ENCODE measurements at places on chromosomes 6 and 20.

GRCh38 chr6:148658681-148659430, 88.0 kb upstream of the UST start:
- no peak for DNase-seq

DNA sequence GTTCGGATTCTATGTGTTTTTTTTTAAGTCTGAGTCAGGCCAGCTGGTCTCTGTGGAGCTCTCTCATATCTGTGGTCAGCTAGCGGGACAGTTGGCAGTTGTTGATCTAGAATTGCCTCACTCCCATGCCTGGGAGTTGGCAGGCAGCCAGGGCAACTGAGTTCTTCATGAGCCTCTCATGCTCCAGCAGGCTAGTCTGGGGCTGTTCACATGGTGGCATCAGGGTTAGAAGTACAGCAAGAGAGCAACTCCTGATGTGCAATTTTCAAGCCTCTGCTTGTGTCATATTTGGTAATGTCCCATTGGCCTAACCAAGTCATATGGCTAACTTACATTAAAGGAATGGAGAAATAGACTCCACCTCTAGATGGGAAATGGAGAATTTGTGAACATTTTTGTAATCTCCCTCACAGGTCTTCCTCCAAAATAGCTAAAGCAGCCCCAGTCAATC, 6.7 kb upstream of the IFT52 start:
- peak; percentile 93 for DNase-seq

GRCh38 chr6:136783495-136784270, 8.6 kb downstream of the MAP3K5 start:
- no peak for DNase-seq

DNA sequence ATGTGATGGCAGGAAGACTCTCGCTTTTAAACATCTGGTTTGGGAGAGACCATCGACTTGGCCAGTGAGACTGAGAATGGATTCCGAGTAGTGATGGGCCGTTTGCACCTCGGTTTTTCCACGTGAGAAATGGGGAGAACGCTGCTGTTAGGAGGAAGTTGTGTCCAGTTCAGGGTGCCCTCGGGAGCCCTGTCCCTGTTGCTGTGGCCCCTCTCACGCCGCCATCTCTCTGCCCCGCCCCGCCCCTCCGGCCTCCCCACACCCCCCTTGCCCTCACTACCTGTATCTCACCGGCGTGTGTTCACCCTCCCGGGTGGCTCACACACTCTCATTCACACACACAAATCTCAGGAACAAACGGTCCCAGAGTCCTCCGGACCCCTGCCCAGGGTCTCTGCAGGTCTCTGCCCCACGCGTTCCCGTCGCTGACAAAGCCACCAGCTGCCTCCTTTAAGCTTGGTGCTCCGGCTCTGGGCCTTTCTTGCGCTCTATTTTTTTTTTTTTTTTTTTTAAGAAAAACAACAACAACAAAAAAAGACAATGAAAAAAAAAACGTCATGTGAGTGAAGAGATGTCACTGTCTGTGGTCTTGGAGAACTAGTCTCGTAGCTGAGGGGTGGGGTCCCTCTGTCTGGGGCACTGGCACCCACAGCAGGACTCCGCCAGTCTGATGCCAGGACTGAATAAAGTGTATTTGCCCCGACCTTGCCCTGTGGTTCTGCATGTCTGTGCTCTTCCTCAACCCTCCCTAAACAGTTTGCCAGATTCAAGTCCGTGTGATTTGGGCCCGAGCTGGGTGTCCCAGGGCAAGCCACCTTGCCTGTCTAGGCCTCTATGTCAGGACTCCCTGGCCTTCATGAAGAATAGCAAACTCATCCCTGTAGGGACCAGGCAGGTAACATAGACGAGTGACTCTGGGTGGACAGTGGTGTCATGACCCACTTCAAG, 2.9 kb downstream of the SOX12 start:
- DNase-seq, result no peak

DNA sequence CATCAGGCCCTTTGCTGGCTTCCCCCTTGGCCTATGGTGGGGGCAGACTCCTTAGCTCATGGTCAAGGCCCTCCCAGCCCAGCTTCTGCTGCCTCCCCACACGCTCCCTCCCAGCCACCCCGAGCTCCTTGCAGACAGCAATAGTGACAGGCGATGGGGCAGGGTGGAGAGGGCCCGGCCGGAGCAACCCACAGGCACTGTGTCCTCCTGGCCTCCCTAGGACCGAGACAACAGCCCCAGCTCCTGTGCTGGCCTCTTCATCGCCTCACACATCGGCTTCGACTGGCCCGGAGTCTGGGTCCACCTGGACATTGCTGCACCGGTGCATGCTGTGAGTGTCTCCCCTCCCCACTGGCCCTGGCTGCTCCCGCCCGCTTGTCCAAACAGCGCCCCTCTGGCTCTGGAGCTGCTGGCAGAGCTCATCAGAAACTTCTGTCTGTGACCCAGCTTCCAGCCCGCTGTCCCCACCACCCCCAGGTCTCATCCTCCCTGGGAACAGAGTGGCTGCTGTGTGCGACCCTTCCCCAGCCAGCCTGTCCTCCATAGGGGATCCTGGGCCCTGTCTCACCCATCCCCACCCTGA, 21.8 kb downstream of the NPEPL1 start:
- no peak for DNase-seq

DNA sequence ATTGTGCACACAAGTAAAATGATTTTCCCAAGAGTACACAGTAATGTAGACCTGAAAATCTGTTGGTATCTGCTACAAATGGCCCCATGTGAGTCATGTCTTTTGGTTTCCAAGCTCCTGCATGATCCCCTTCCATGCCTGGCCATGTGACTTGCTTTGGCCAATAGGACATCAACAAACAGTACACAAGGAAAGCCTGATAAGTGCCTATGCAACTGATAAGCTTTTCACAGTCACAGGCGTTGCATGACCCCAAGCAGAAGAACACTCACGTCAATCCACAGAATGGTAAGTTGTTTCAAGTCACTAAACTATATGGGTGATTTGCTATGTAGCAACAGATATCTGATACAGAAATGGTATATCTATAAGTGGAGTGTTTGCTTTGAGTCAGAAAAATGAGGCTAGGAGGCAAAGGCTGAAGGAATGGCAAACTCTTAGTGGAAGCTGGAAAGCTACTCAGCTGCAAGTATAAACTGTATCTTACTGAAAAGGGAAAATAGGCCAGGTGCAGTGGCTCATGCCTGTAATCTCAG, 160.1 kb upstream of the BEND3 start:
- peak; percentile 47 for DNase-seq

- DNase-seq, result no peak
These were observed 13.6 kb downstream of the HEBP2 start for GRCh38 chr6:138417493-138418117.

DNA sequence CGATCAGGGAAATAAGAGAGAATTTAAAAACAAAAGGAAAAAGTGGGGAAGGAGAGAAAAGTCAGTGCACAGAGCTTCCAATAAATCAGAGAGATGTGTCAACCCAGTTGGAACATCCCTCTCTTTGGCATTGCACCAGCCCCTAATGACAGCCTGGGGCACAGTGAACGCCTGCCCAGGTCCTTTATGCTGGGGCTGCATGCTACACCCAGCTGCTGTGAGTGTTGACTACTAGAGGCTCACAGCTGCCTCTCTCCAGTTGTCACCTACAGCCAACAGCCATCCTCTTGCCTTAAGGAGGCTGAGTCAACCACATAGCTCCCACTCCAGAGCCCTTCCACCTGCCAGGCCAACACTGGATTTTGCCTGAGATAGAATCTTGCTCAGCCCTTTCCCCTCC, 19.0 kb downstream of the OR2H2 start:
- no peak for DNase-seq

DNA sequence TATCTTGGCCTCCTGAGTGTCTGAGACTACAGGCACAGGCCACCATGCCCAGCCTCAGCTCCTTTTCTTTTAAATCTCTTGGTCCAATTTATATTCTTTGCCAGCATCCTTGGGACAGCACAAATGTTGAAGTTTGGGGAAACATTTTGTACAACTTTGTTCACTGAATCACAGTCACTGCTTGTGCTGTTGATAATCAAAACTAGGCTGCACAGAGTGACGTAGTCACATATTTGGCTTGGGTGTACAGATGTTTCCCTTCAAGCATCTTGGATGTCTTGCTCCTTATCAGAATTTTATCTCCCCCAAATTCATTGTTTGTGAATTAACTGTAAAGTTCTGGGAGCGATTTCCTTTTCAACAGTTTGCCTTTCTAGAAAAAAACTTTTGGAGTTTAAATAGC, 17.9 kb downstream of the CARMIL1 start:
- DNase-seq, result peak; percentile 20

DNA sequence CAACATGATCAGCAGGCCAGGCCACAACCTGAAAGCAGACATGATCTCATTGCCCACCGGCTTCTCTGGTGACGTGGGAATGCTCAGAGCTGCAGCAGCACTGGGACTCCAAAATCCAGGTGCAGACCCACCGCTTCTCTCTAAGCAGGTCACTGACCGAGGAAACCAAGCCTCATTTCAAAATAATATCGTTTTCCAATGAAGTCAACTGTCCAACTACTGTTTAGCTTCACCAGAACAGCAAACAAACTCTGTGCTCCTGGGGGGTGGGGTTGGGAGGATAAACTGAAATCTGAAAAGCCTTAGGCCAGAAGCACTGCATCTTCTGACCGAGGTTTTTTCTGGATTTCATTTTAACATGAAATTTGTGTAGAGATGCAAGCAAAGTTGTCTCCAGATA, at the start of gene GPLD1:
Gene GPLD1, minus strand, starts transcription at position 109 of the 400 bp plus-strand sequence. Its CDS starts 67 bp downstream, at position 42.
- no peak for DNase-seq

- DNase-seq, result no peak
These were observed 95.9 kb upstream of the COL21A1 start for GRCh38 chr6:56343295-56343694.

- DNase-seq, result no peak
These were observed 4.5 kb downstream of the BCAS4 start for GRCh38 chr20:50799176-50799889.

DNA sequence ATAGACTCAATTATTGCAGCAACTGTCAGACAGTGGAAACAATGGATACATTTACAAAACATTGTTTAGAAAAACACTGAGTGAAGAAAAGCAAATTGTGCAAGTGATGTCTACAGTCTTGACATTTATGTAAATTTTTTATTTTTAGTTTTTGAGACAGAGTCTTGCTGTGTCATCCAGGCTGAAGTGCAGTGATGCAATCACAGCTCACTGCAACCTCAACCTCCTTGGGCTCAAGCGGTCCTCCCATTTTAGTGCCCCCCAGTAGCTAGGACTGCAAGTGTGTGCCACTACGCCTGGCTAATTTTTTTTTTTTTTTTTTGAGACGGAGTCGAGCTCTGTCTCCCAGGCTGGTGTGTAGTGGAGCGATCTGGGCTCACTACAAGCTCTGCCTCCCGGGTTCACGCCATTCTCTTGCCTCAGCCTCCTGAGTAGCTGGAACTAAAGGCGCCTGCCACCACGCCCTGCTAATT, 9.7 kb downstream of the CNBD2 start:
- DNase-seq, result no peak

DNA sequence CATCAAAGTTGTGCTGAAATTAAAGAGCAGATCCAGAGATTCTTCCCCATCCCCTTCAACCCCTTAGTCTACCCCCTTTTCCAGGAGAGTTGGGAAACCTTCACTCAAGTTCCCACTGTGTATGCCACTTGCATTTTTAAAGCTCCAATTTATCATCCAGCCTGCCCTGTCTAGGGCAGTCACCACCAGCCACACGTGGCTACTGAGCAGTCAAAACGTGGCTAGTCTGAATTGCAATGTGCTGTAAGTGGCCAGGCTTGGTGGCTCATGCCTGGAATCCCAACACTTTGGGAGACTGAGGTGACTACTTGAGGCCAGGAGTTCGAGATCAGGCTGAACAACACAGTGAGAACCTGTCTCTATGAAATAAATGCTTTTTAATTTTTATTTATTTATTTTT, 34.9 kb downstream of the ERGIC3 start:
- no peak for DNase-seq

GRCh38 chr6:17610835-17611234, 10.7 kb downstream of the FAM8A1 start:
- DNase-seq, result no peak

DNA sequence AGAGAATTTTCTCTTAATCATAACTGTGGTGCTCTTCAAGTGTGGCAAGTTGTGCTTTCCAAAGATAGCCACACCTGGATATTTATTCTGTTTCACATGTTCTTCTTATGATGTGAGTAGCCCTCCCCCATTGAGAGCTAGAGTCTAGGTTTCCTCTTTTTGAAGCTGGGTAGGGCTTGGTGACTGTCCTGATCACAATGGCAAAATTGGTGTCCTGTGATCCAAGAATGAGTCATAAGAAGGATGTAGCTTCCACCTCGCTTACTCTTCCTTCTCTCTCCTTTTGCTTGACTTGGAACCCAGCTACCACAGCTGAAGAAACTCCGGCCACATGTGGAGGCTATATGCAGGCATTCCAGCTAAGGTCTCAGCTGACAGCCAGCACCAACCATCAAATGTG, 7.4 kb upstream of the IGF2R start:
- no peak for DNase-seq

DNA sequence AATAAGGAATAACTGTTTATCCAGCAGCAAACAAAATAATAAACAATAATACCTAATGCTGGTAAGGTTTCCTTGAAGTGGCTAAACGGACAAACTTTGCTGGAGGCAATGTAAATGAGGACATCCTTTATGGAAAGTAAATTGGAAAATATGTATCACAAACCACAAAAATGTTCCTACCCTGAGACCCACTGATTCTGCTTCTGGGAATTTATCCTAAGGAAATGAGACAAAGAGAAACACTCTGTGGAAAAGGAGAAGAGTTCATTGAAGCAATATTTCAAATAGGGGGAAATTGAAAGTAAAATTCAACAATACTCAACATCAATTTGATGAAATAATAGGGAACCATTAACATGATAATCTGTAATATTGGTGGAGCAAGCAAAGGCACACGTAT, 37.9 kb downstream of the MAFB start:
- DNase-seq, result no peak

DNA sequence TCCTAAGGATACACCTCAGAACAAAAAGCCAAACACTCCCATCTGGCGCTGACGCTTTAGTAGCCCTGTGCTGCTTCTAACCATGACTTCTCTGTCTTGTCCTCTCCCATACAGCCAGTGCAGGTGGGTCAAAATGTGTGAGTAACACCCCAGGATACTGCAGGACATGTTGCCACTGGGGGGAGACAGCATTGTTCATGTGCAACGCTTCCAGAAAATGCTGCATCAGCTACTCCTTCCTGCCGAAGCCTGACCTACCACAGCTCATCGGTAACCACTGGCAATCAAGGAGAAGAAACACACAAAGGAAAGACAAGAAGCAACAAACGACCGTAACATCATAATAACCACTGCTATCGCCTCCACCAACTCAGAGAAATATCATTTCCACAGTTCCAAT, 1.4 kb downstream of the DEFB132 start:
- DNase-seq, result no peak

- no peak for DNase-seq
These were observed 33.0 kb downstream of the HDDC2 start for GRCh38 chr6:125268765-125269164.

GRCh38 chr6:4136354-4136831, 1.0 kb upstream of the ECI2 start:
- DNase-seq, result no peak

DNA sequence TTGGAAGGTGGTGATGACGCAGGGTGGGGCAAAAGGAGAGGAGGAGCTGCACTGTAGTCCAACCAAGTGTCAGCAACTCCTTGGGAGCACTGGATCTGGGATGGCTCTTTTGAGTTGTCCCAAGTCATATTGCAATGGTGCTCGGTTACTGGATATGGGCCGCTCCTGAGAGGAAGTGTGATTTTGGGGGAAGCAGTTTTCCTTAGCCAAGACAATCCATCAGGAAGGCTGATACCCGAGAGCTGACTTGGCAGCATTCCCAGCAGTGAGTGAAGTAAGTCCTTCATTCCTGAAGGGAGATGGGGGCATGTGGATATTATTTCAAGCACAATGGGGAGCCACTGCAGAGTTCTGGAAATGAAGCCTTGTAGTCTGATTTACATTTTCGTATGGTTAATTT, 354.1 kb downstream of the RFPL4B start:
- DNase-seq, result no peak

Measured in body of pancreas (tissue), 4 donors.